ENCODE measurements at places on chromosomes 5 and 9.

- no peak for DNase-seq
These were observed 16.1 kb downstream of the ZNF608 start for GRCh38 chr5:124730381-124730780.

- DNase-seq: no peak
These were observed 58.6 kb downstream of the STK10 start for GRCh38 chr5:172129256-172129910.

DNA sequence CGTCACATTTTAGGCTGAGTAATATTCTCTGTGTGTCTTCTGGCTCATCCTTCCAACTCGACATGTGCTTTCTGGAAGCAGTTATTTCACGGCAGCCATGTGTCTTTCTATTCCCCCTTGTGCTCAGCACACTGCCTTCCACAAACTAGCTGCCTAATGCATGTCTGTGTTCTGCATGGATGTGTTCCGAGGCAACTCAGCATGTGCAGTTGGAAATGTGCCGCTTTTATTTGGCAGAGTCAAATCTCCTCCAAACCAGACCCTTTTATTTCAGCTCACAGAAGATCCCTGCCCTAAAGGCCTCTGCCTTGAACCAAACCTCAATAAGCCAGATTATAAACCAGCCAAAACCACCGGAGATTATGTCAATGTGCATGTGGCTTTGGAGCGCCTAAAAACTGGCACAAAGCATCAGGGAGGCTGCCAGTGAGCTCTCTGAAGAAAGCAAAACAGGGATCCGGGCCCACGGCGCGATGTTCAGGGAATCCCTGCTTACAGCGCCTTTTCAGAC is 360.2 kb downstream of the DEPDC1B start:
- peak; percentile 13 for DNase-seq

DNA sequence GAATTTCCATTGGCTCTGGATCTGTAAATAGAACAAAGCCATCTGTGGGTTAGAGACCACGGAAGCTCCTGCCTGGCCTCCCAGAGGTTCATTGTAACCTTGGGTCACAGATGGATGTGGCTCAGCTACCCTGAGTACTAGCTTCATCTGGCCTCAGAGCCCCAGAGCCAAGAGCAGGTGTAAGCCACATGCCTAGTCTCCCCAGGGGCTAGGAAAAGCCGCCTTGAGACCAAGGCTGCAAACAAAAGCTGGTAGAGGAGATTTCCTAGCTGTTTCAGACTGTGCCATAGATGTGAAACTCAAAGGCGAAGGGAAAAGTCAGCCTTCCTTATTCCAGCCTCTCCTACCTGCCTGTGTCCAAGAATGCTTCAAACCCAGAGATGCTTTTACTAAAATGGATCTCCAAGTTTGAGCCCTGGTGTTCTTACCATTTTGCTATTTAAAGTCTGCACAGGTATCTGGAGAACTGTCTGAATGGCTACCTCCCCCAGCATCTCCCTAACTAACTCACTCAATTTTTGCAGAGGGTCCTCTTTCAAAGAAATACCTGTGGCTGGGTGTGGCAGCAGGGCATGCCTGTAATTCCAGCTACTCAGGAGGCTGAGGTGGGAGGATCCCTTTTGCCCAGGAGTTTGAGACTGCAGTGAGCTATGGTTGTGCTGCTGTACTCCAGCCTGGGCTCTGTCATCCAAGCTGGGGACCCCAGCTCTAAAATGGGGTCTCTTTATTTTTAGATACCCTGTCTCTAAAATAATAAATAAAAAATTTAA is 42.3 kb upstream of the MAP1B start:
- no peak for DNase-seq

- DNase-seq: no peak
These were observed 40.5 kb upstream of the FAM81B start for GRCh38 chr5:95350631-95351030.

DNA sequence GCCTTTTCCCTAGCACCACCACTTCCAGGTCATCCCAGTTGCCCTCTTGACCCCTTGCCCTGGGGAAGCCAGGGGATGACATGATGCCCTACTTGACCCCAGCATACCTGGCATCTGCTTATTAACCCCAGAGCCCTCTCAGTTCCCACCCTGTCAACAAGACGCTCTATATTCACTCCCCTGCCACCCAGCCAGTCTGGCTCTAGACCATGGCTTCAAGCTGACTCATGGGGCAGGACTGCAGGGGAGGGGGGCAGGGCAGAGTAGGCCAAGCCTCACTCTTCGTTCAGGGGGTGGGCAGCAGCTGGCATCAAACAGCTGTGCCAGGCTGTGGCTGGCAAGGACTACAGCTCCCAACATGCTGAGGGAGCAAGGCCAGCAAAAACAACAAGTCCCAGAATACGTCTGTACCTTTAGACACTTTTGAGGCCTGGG is 5.3 kb downstream of the ATOSB start:
- DNase-seq: peak; percentile 74

- no peak for DNase-seq
These were observed 1140.6 kb downstream of the EFNA5 start for GRCh38 chr5:106530150-106530549.

DNA sequence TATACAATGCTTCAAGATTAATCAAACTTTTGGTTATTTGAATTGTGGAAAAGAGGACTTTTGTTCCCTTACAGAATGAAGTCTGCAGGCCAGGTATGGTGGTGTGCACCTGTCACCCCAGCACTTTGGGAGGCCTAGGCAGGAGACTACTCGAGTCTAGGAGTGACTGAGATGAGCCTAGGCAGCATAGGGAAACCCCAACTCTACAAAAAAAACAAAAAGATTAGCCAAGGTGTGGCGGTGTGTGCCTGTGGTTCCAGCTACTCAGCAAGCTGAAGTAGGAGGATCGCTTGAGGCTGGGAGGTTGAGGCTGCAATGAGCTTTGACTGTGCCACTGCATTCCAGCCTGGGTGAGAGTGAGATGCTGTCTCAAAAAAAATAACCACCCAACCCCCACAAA is 9.3 kb downstream of the CCNH start:
- no peak for DNase-seq

GRCh38 chr5:95969651-95970358 is 8.2 kb upstream of the ELL2 start:
- no peak for DNase-seq

GRCh38 chr5:57664700-57665099 is 182.1 kb upstream of the ACTBL2 start:
- no peak for DNase-seq
